ENCODE measurements at places on chromosomes 16 and 17. TPM values are rescaled to one million over a fixed set of nuclear protein-coding genes. Genes with fewer than 3 reads are reported as not detected.
A peak's percentile ranks its signal among the peaks of the same experiment; 100 is the strongest.

GRCh38 chr17:80034791-80035686 lies 633 bp downstream of the TBC1D16 start:
- peak overlapping the region; percentile 76 for H3K27ac ChIP-seq
- H3K36me3 ChIP-seq = no peaks in the 10 kb centered on the region
- peak overlapping the region; percentile 77 for H3K4me3 ChIP-seq

DNA sequence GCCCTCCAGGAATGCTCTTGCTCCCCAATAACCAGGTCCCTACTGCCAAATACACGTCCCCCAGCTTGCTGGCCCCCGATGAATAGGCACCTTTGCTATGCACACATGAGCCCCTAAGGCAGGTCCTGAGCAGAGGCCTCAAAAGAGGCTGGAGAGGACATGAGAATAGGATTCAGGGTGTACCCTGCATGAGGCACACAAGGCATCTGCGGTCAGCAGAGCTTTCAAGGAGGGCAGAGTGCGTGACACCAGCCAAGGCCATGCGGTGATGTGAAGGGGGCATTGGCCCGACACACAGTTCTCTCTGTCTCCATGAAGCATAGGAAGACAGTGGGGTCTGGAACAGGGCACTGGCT lies 6.9 kb downstream of the SEZ6L2 start:
- no peaks in the 10 kb centered on the region for H3K27me3 ChIP-seq
- no peak overlapping the region for H3K4me3 ChIP-seq
- DNase-seq = no peak
- no peak overlapping the region for H3K27ac ChIP-seq
- H3K4me1 ChIP-seq = no peaks in the 10 kb centered on the region
- H3K36me3 ChIP-seq = no peaks in the 10 kb centered on the region

- H3K27me3 ChIP-seq = no peaks in the 10 kb centered on the region
- no peaks in the 10 kb centered on the region for H3K36me3 ChIP-seq
- DNase-seq = no peak
Observed at GRCh38 chr17:69609473-69610305, 195.2 kb downstream of the MAP2K6 start.

G6PC1 gene
- total RNA-seq = 0.72 TPM

KCNJ2 gene
- 0.35 TPM for total RNA-seq

C16orf54 gene
- not detected for total RNA-seq

DNA sequence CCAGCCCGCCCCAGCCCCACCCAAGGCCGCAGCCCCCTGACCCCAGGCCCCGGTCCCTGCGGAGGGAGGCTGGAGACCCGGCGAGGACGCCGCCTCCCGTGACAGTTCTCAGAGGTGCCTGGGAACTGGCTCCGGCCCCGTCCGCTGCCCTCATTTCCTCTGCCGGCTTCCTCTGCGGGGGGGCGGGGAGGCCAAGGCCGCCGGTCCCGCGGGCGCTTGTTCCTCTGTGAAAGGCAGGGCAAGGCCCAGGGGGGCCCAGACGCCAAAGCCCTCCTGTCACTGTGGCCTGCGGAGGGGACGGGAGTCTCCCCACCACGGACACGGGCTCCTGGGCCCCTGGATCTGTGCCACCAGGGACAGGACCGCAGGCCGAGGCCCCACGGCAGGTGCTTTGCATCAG lies 5.0 kb upstream of the PVALEF start:
- no peak overlapping the region for H3K4me3 ChIP-seq
- no peaks in the 10 kb centered on the region for H3K27me3 ChIP-seq
- DNase-seq = peak; percentile 65
- peaks cover 30% of the 10 kb centered on the region for H3K4me1 ChIP-seq
- H3K27ac ChIP-seq = no peak overlapping the region

- H3K27ac ChIP-seq = no peak overlapping the region
- H3K4me3 ChIP-seq = no peak overlapping the region
- no peak for DNase-seq
- H3K27me3 ChIP-seq = no peaks in the 10 kb centered on the region
- peaks cover 7% of the 10 kb centered on the region for H3K36me3 ChIP-seq
- no peaks in the 10 kb centered on the region for H3K4me1 ChIP-seq
Observed at GRCh38 chr16:28093385-28093725, 29.8 kb upstream of the GSG1L start.

GRCh38 chr17:20072692-20072992 lies 63.5 kb downstream of the SPECC1 start:
- no peaks in the 10 kb centered on the region for H3K36me3 ChIP-seq
- H3K27me3 ChIP-seq = no peaks in the 10 kb centered on the region
- DNase-seq = no peak
- H3K27ac ChIP-seq = no peak overlapping the region
- H3K4me1 ChIP-seq = no peaks in the 10 kb centered on the region

- no peak overlapping the region for H3K4me3 ChIP-seq
- no peaks in the 10 kb centered on the region for H3K36me3 ChIP-seq
- peaks cover 40% of the 10 kb centered on the region for H3K4me1 ChIP-seq
- no peaks in the 10 kb centered on the region for H3K27me3 ChIP-seq
- DNase-seq = peak; percentile 38
Observed at GRCh38 chr17:77381731-77382130, 241.0 kb downstream of the SEC14L1 start.

DNA sequence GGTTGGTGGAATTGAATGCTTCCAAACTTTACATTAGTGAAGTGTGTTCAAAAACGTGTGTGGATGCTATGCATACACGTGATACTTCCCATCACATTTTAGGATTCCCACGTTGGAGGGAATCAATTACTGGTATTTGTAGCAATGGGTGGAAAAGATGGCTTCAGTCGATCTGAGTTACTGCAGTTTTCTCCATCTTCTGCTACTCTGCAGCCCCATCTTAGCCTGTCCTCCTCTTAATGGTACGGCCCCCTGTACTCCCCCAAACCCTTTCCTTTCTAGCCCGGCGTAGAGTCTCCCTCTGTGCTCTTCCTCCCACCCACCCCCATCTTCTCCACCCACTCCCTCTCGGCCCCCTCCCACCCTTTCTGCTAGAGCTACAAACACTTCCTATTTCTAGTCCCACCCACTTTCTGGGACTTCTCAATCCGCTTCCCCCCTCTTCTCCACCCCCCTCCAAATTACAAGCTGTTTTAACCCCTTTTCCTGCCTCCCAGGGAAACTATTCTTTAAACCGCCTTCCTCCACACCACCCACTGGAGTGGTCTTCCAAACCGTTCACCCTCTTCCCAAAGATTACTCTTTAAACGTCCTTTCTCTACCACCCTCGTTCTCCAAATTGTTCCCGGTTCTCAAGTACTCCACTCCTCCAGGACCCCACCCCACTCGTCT lies 1.1 kb downstream of the CHTF8 start:
- peak overlapping the region; percentile 73 for H3K27ac ChIP-seq
- H3K36me3 ChIP-seq = no peaks in the 10 kb centered on the region
- no peak for DNase-seq
- H3K4me1 ChIP-seq = peaks cover 22% of the 10 kb centered on the region
- H3K4me3 ChIP-seq = peak overlapping the region; percentile 79
- H3K27me3 ChIP-seq = no peaks in the 10 kb centered on the region

Data from pancreas (tissue), 10 donors.